Panc1 (cell line): ENCODE measurements at places on chromosomes 1 and 21. TPM values are rescaled to one million over a fixed set of nuclear protein-coding genes. Genes with fewer than 3 reads are reported as not detected.

The ANKRD35 gene
- total RNA-seq, result not detected

DNA sequence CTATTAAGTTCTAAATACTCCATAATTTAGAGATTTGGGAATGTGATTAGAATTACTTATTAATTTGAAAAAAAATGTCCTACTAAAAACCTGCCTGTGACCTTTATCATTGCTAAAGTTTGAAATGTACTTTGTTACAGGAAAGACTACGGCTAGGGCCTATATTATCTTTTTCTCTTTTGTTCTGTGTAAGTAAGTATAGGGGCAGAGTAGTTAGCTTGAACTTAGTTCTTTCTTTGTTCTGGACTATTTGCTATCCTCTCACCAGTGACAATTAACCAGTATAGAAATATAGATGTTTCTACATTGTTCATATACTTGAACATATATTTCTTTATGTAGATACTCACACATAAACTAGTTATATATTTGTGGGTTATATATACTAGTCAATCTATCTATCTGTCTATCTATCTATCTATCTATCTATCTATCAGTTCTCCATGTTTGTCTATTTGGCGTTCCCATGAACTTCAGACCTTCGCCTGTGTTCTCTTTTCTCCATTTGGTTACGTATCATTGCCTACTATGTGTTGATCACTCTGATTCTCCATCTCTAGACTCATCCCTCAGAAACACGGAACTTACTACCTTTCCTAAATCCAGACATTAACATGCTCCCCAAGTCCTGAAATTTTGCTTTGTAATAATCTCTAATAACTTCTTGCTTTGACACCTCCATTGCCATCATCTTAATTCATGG, 3.3 kb downstream of the PTPRC start:
- no peaks in the 10 kb centered on the region for H3K36me3 ChIP-seq
- H3K27me3 ChIP-seq, result no peaks in the 10 kb centered on the region
- H3K4me3 ChIP-seq, result no peak overlapping the region
- H3K27ac ChIP-seq, result no peak overlapping the region

DNA sequence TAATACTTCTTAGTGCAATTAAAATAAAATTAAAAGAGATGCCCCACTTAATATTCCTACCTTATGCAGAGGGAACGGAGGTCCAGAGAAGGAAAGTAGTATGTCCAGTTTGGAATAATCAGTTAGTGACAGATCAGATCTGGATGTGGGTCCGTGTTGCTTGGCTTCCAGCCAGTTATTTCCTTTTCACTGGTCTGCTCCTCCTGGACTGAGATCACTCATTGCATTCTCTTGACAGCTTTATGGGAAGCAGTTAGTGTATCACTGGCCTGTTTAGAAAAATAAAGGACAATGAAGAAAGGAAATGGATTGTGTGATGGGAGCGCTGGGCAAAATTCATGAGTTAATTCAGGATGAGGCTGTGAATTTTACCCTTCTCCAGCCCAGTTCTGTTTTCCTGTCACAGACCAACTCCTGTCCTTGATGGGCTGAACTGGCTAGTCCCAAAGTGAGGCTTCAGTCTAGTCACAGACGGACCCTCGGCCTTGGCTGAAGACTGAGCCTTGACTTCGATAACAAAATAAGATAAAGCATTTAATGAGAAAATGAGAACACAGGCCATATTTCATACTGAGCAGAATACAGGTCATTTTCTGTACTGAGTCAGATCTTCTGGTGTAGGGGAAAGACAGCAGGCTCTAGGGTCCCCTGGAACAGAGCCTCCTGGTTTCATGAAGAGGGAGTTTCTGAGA, 85.2 kb upstream of the TRABD2B start:
- H3K36me3 ChIP-seq, result no peaks in the 10 kb centered on the region
- H3K4me3 ChIP-seq, result no peak overlapping the region
- H3K27me3 ChIP-seq, result no peaks in the 10 kb centered on the region; the same call in none of the 2 replicates
- DNase-seq, result no peak
- no peaks in the 10 kb centered on the region for H3K4me1 ChIP-seq
- H3K27ac ChIP-seq, result no peak overlapping the region

DNA sequence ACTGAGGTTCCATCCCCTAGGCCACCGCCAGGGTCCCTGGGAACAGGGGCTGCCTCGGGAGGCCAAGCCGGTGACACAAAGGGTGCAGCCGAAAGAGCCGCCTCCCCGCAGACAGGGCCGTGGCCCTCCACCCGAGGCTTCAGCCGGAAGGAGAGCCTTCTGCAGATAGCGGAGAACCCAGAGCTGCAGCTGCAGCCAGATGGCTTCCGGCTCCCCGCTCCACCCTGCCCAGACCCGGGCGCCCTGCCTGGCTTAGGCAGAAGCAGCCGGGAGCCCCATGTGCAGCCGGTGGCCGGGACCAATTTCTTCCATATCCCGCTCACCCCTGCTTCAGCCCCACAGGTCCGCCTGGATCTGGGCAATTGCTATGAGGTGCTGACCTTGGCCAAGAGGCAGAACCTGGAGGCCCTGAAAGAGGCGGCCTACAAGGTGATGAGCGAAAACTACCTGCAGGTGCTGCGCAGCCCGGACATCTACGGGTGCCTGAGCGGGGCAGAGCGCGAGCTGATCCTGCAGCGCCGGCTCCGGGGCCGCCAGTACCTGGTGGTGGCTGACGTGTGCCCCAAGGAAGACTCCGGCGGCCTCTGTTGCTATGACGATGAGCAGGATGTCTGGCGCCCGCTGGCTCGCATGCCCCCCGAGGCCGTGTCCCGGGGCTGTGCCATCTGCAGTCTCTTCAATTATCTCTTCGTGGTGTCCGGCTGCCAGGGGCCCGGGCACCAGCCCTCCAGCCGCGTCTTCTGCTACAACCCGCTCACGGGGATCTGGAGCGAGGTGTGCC, 1.4 kb downstream of the KLHDC7A start:
- no peaks in the 10 kb centered on the region for H3K27me3 ChIP-seq
- H3K36me3 ChIP-seq, result no peaks in the 10 kb centered on the region
- no peak overlapping the region for H3K27ac ChIP-seq
- no peak for DNase-seq
- no peaks in the 10 kb centered on the region for H3K4me1 ChIP-seq

- H3K27ac ChIP-seq, result no peak overlapping the region
- H3K27me3 ChIP-seq, result no peaks in the 10 kb centered on the region
- peaks cover 33% of the 10 kb centered on the region for H3K36me3 ChIP-seq
- H3K4me1 ChIP-seq, result no peaks in the 10 kb centered on the region; the same call in 1 of the 2 replicates
- no peak overlapping the region for H3K4me3 ChIP-seq
- no peak for DNase-seq
Observed at GRCh38 chr1:168007691-168008090, 70.8 kb upstream of the MPC2 start.

The CYP2J2 gene
- not detected for total RNA-seq

The LHX8 gene
- total RNA-seq, result not detected

GRCh38 chr1:114620419-114620818, 39.0 kb upstream of the BCAS2 start:
- DNase-seq, result no peak
- H3K4me3 ChIP-seq, result no peak overlapping the region
- no peak overlapping the region for H3K27ac ChIP-seq
- H3K36me3 ChIP-seq, result no peaks in the 10 kb centered on the region
- H3K4me1 ChIP-seq, result no peaks in the 10 kb centered on the region

DNA sequence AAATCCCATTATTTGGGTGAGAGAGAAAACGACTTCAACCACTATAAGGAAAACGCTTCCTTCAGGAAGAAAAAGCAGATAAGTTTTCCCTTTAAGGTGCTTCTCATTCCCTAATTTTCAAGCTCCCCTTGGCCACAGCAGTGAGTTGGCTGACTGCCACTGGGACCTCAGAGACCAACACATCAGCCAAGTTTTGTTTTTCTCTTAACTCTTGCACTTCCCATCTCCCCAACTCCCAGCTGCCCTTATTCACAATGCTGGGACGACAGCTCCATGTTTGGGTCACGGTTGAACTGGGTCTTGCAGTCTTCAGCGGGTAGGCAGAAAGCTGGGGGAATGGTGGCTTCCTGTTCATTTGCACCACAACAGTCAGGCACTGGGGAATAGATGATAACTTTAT, 18.9 kb downstream of the SGIP1 start:
- H3K4me1 ChIP-seq, result no peaks in the 10 kb centered on the region
- H3K27ac ChIP-seq, result no peak overlapping the region
- DNase-seq, result no peak
- no peaks in the 10 kb centered on the region for H3K27me3 ChIP-seq

DNA sequence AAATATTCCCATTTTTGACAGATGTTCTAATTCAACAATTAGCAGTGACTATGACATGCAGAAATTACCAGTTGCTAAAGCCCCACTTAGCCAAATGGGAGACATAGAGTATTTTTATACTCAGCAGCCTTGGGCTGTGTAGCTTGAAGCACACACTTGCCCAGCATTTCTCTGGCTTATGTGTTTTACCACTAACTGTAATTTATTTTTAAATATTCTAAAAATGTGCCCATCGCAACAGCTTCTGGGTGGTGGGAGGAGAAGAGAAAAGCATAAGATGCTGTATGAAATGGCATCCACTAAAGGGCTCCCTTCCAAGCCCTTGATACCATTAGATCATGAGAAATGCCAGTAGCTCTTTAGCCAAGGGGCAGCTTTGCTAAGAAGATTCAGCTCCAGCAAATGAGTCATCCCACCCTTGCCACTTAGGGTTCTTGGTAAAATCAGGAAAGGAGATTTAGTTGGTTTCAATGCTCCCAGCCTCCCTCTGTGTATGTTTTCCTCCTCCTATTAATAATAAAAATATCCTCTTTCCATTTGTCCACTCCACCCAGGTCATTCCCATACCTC, 462.7 kb upstream of the DEPDC1 start:
- DNase-seq, result no peak
- no peaks in the 10 kb centered on the region for H3K36me3 ChIP-seq
- no peak overlapping the region for H3K27ac ChIP-seq
- no peaks in the 10 kb centered on the region for H3K4me1 ChIP-seq

DNA sequence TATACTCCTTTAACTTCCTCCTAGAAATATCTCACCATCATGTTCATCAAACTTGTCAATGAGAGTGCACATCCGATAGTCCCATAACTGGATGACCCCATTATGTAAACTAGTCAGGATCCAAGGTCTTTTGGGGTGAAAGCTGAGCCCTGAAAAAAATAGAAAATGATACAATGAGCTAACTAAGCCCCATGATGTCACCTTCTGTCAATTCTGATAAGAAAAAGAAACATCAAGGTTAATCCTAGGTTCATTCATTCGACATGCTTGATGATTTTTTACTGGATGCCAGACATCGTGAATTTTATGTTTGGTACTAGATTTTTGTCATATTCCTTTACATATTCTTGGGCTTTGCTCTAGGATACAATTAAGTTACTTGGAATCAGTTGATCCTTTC, 2.9 kb downstream of the COPA start:
- no peak overlapping the region for H3K4me3 ChIP-seq
- DNase-seq, result no peak
- H3K4me1 ChIP-seq, result peaks cover 11% of the 10 kb centered on the region
- H3K27ac ChIP-seq, result no peak overlapping the region
- no peaks in the 10 kb centered on the region for H3K27me3 ChIP-seq
- H3K36me3 ChIP-seq, result peaks cover 27% of the 10 kb centered on the region

DNA sequence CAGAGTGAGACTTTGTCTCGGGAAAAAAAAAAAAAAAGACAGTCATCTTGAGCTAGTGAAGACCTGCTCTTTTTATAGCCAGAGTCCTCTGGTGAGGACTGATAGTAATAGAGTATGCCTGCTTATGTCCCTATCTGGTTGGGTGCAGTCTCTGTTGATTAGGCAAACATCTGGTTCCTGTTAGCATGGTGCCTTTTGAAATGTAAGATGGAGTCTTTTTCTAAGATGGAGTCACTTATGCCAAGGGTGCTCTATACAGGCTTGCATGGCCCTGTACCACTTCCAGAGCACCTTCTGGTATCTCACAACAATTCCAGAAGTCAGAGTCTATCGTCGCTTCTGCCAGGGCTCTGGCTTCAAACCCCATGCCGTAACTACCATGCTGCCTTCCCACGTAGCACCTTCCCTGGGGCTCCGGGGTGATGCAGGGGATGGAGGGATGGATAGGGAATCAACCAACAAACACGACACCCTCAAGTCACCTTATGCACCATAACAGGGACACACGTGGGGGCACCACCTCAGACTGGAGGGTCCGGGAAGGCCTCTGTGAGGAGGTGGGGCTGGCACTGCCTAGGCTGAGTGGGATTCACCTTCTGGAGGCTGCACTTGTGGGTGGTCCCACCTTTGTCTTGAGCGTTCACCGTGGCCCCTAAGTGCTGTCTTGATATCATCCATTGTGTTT, 11.6 kb upstream of the PADI6 start:
- no peaks in the 10 kb centered on the region for H3K4me1 ChIP-seq
- no peaks in the 10 kb centered on the region for H3K27me3 ChIP-seq
- no peak overlapping the region for H3K4me3 ChIP-seq
- no peak overlapping the region for H3K27ac ChIP-seq
- H3K36me3 ChIP-seq, result no peaks in the 10 kb centered on the region

DNA sequence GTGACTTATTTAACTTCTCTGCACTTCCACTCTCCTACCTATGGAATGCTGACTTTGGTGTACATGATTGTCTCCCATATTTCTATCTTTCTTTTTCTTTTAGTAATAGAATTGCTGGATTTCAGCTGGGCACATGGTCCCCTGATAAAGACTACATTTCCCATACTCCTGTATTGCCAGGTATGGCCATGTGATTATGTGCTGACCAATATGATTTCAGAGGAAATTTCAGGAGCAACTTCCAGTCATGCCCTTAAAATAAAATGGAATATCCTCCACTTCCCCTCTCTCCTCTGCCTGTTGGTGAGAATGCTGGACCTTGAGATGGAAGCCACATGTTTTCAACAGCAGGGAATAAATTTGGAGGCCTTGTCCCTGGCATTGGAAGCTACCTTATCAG, 130.7 kb upstream of the IGSF21 start:
- no peak overlapping the region for H3K4me3 ChIP-seq
- no peaks in the 10 kb centered on the region for H3K4me1 ChIP-seq
- no peak overlapping the region for H3K27ac ChIP-seq
- H3K27me3 ChIP-seq, result peaks cover 20% of the 10 kb centered on the region
- DNase-seq, result no peak

DNA sequence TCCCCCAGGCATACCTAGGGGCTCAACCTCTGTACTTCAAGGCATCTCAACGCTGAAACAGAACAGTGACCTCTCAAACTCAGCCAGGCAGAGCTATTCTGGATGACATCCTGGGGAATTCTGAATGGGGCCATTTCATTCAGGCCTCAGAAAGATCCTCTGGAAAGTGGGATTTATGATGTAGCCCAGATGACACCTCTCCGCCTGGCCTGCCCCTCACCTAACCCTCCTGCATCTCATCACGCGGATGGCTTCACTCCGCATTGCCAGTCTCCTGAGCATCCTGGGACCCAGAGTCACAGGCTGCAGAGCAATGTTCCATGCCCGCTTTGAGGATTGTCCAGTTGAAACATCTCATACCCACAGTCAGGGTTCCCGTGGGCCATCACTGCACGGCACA, 1.2 kb downstream of the SPATA46 start:
- DNase-seq, result no peak
- no peak overlapping the region for H3K27ac ChIP-seq
- H3K27me3 ChIP-seq, result no peaks in the 10 kb centered on the region
- H3K4me3 ChIP-seq, result no peak overlapping the region
